ENCODE measurements at places on chromosomes 6 and 20. TPM values are rescaled to one million over a fixed set of nuclear protein-coding genes. Genes with fewer than 3 reads are reported as not detected.

The CCN6 gene
- total RNA-seq = not detected

The CCN2 gene
- 530 TPM for total RNA-seq

The MEP1A gene
- not detected for total RNA-seq

The RIN2 gene
- total RNA-seq = 22.3 TPM

The HSPA1L gene
- 0.76 TPM for total RNA-seq

The LRRN4 gene
- 224 TPM for total RNA-seq

The XPO5 gene
- total RNA-seq = 46.4 TPM

The DCDC2 gene
- 93.4 TPM for total RNA-seq

The PM20D2 gene
- 7.9 TPM for total RNA-seq

Data from mesangial cell (primary cell).